Natural killer cell treated with Interleukin-12 subunit alpha and Interleukin-12 subunit beta and Interleukin-15 and Interleukin-18, amount 100 ng/mL, for 72 hours (primary cell): ENCODE measurements at places on chromosomes 5 and 9. TPM values are rescaled to one million over a fixed set of nuclear protein-coding genes. Genes with fewer than 3 reads are reported as not detected.

DNA sequence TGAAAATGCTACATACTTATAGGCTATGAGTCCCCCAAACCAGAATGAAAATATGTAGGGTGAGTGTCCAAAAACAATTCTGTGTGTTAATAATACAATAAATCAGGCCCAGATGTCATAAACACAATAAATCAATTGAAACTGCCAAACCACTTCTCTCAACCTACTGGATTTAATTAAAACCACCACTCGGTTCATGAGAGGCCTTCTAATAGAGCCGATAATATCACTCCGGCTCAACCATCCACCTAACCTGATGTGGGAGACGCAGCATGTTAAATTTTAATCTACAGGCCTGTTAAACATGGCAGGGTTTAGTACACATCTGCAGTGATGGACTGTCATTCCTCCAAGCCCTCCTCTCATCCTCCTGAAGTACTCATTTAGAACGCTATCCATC, 734.5 kb upstream of the ZNF608 start:
- DNase-seq: no peak
- H3K36me3 ChIP-seq: no peaks in the 10 kb centered on the region
- no peak overlapping the region for H3K27ac ChIP-seq

The SCGB3A2 gene
- not detected for total RNA-seq

DNA sequence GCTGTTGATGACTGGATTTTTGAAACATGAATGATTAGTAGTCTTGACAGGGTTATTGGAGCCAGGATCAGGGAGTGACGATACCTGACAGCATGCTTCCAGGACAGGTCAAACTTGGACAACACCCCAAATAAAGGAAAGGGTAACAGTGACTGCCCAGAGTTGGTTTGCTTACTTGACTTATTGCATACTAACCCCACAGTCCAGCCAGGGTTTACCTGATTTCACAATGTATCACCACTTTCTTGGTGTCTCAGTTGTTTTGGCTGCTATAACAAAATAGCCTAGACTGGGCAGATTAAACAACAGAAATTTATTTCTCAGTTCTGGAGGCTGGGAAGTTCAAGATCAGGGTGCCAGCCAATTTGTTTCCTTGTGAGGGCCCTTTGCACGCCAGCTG, 301.0 kb upstream of the VLDLR start:
- H3K36me3 ChIP-seq: no peaks in the 10 kb centered on the region
- H3K27ac ChIP-seq: no peak overlapping the region
- H3K27me3 ChIP-seq: no peaks in the 10 kb centered on the region

DNA sequence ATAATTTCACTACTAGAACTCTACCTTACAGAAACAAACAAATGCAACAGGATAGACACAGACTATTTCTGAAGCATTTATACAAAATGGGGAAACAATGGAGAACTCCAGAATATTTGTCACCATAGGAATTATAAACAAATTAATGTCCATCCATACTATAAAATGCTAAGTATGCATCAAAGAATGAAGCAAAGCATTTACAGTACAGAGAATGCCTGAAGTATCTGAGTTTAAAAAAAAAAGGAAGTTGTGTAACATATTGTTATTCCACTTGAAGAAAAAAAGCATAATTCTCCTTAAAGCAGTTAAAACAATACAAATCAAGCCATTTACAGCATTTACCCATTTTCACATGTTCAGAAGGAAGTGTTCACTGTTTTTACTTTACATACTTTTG, 53.0 kb downstream of the DROSHA start:
- no peak overlapping the region for H3K27ac ChIP-seq
- H3K27me3 ChIP-seq: no peaks in the 10 kb centered on the region
- peaks cover 22% of the 10 kb centered on the region for H3K36me3 ChIP-seq
- DNase-seq: no peak
- H3K4me1 ChIP-seq: no peaks in the 10 kb centered on the region
- H3K4me3 ChIP-seq: no peak overlapping the region

DNA sequence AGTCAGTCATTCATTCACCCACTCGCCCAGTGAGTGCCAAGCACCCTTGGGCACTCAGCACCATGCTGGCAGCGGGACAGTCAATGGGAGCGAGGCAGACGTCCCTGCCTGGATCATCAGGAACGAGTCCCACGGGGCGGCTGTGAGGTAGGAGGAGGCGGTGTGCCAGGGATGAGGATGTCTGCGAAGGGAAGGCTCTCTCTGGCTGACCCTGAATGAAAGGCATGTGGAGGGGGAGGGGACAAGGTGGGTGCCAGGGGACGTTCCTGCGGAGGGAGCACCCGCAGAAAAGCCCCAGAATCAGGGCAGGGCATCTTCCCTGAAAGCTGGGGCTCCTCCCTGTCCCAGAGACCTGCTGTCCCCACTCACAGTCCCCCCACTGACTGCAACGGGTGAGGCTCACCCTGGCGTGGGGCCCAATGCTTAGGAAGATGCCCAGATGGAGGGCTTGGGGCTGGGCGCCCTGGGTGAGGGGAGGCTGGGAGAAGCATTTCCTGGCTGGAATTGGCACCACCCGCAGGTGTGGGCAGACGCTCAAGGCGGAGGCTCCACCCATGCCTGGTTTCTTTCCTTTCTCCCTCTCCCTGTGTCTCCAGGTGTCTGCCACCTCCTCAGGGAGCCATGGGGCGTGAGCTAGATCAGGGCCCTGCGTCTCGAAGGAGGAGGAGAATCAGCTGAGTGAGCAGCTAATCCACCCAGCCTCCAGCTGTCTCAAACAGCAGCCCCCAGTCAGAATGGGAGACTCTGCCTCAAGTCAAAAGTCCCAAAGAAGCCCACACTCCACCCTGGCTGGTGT, 179.0 kb upstream of the PPP1R26 start:
- H3K4me3 ChIP-seq: no peak overlapping the region
- no peak overlapping the region for H3K27ac ChIP-seq
- peaks cover 5% of the 10 kb centered on the region for H3K4me1 ChIP-seq
- DNase-seq: no peak
- peaks cover 10% of the 10 kb centered on the region for H3K27me3 ChIP-seq

GRCh38 chr5:116632890-116633289, 58.3 kb upstream of the SEMA6A start:
- DNase-seq: no peak
- no peak overlapping the region for H3K4me3 ChIP-seq
- no peaks in the 10 kb centered on the region for H3K27me3 ChIP-seq
- no peaks in the 10 kb centered on the region for H3K4me1 ChIP-seq
- H3K36me3 ChIP-seq: no peaks in the 10 kb centered on the region

The KIF20A gene
- 43.0 TPM for total RNA-seq

DNA sequence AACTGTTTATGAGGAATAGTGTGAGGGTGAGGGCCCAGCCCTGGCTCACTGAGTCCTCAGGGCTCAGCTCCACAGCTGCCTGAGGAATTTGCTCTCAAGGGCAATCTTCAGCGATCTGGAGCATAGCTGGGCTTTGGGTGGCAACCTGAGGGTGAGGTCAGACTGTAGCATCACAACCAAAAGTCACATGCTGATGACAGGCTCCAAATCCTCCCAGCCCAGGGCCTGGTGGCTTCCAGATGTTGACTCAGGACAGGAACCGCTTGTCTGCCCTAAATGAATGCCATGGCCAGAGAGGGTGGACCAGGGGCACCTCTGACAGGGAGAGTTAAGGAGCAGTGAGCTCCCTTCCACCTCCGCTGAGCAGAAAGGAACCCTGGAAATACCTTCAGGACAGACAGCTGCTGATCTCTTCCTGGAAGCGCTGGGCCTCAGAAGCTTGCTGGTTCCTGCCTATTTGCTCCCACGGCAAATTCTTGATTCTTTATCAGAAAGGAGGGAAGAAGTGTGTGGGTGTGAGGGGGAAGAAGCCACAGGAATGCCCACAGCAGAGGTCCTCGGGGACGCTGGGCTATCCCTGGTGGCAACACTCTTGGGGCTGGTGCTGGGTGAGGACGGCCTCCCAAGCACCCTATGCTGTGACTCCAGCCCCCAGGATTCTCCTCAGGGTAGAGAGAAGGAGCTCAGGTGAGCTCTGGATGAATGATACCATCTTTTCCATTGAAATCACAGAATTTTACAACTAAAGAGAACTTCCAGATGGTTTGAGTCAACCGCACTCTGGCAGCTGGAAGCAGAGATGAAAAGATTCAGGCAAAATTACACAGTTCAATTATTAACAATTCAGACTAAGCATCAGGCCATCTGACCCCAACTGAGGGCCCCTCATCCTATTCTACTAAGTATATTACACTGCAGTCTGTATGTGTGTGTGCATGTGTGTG, 13.8 kb upstream of the CTSL start:
- peaks cover 7% of the 10 kb centered on the region for H3K4me1 ChIP-seq
- no peak overlapping the region for H3K4me3 ChIP-seq
- H3K27ac ChIP-seq: peak overlapping the region; percentile 15
- no peaks in the 10 kb centered on the region for H3K36me3 ChIP-seq

The MRPS2 gene
- 38.2 TPM for total RNA-seq

- no peak overlapping the region for H3K4me3 ChIP-seq
- H3K36me3 ChIP-seq: no peaks in the 10 kb centered on the region
- DNase-seq: no peak
- peaks cover 7% of the 10 kb centered on the region for H3K27me3 ChIP-seq
These were observed 26.4 kb upstream of the CXCL14 start for GRCh38 chr5:135605221-135605620.

GRCh38 chr9:130699047-130699446, 5.5 kb downstream of the EXOSC2 start:
- DNase-seq: no peak
- peaks cover 29% of the 10 kb centered on the region for H3K4me1 ChIP-seq
- H3K4me3 ChIP-seq: no peak overlapping the region
- peaks cover 45% of the 10 kb centered on the region for H3K36me3 ChIP-seq
- no peaks in the 10 kb centered on the region for H3K27me3 ChIP-seq

The ZDHHC11 gene
- total RNA-seq: 24.5 TPM

DNA sequence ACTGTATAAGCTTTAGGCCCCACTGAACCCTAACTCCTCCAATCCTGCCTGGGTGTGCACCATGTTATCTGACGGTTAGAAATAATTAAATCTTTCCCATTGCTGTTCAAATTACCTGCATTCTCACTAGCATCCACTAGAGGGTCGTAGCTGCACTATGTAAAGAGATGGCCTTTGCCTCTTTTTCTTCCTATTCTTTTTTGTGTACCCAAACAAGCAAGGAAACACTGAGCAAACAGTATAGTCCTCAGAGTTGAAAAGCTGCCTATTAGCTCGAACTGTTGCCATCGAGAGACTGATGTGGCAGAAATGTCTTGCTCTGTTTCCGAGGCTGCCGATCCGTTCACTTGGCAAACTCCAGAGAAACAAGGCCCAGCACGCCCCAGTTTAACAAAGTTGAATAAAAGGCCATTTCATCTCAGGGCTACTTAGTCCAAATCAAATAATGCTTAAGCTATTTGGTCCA, 163.8 kb upstream of the TRPM3 start:
- DNase-seq: no peak
- H3K36me3 ChIP-seq: no peaks in the 10 kb centered on the region
- no peak overlapping the region for H3K4me3 ChIP-seq
- H3K27me3 ChIP-seq: peaks cover 2% of the 10 kb centered on the region

The TAS2R1 gene
- not detected for total RNA-seq

- peak; percentile 82 for DNase-seq
- H3K36me3 ChIP-seq: no peaks in the 10 kb centered on the region
- H3K27ac ChIP-seq: peak overlapping the region; percentile 54
- H3K27me3 ChIP-seq: no peaks in the 10 kb centered on the region
These were observed 58.3 kb downstream of the PFDN1 start for GRCh38 chr5:140244525-140245025.

DNA sequence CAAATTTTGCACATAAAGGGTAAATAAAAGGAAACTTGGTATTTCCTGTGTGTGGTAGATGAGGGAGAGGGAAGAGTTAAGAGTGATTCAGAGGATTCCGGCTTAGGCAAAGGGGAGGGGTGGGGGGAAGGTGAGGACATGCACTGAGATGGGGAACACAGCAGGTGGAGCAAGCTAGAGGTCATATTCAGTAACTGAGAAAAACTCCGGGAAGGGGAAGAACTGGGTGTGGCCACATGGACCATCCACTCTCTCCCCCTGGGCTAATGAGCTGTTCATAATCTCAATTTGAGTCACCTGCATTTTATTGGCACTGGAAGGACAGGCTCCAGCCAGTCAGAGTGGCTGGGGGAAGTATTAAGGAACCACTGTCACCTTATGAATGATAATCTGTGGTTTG, 45.1 kb upstream of the UGCG start:
- no peaks in the 10 kb centered on the region for H3K4me1 ChIP-seq
- no peak overlapping the region for H3K4me3 ChIP-seq
- peaks cover 5% of the 10 kb centered on the region for H3K27me3 ChIP-seq
- DNase-seq: no peak

GRCh38 chr9:95971815-95972214, 96.3 kb downstream of the ERCC6L2 start:
- H3K27ac ChIP-seq: no peak overlapping the region
- no peaks in the 10 kb centered on the region for H3K27me3 ChIP-seq
- DNase-seq: no peak
- H3K36me3 ChIP-seq: peaks cover 18% of the 10 kb centered on the region
- peaks cover 22% of the 10 kb centered on the region for H3K4me1 ChIP-seq

- H3K36me3 ChIP-seq: no peaks in the 10 kb centered on the region
- no peaks in the 10 kb centered on the region for H3K27me3 ChIP-seq
- H3K4me1 ChIP-seq: peaks cover 50% of the 10 kb centered on the region
- no peak overlapping the region for H3K4me3 ChIP-seq
- DNase-seq: no peak
These were observed 26.2 kb upstream of the TGFBR1 start for GRCh38 chr9:99078717-99079116.

The PRKAA1 gene
- 94.9 TPM for total RNA-seq

DNA sequence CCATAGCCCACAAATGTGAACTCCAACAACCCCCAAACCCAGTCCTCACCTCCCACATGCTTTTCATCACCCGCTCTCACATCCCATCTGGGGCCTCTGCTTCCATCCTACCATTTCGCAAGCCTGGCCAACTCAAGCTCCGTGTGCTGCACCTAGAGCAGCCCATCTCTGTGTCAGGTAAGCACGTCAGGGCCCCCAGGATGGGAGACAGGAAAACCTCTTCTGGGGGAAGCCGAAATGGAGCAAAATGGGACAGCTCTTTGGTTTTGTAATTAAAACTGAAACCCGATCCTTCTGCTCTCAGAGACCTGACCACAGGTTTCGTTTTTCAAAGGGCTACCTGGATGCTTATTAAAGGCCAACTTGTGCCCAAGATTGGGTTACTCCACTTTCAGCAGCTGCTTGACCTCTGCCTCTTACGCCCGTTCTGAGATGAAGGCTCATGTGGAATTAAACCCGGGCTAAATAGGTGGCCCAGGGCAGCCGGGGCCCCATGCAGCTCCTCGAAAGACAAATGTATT, 287.7 kb downstream of the SLIT3 start:
- H3K27ac ChIP-seq: no peak overlapping the region
- H3K27me3 ChIP-seq: peaks cover 16% of the 10 kb centered on the region
- H3K4me1 ChIP-seq: no peaks in the 10 kb centered on the region
- H3K4me3 ChIP-seq: no peak overlapping the region
- DNase-seq: no peak
- H3K36me3 ChIP-seq: no peaks in the 10 kb centered on the region

The NCS1 gene
- 31.0 TPM for total RNA-seq

The NME5 gene
- not detected for total RNA-seq

The NEUROG1 gene
- not detected for total RNA-seq

DNA sequence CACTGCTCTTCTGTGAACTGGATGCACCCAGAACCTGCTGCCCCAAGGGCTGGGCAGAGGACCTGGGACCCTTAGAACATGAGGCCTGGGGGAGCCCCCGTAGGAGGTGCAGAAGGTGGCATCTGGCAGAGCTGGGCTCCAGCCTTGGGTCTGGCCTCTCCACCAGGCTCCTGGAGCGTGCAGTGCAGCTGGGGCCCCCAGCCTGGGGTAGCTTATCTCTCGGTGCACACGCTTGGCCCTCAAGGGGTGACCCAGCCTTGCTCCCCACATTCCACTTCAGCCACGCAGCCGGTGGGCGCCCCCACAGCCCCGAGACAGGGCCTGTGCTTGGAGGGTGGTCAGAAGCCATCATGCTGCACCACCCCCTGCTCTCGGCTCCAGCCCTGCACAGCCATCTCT, 5.6 kb upstream of the NR5A1 start:
- DNase-seq: no peak
- no peak overlapping the region for H3K4me3 ChIP-seq
- H3K36me3 ChIP-seq: no peaks in the 10 kb centered on the region
- no peak overlapping the region for H3K27ac ChIP-seq
- H3K4me1 ChIP-seq: no peaks in the 10 kb centered on the region
- H3K27me3 ChIP-seq: no peaks in the 10 kb centered on the region

The FOXI1 gene
- total RNA-seq: 0.64 TPM
